ENCODE measurements at places on chromosomes 6 and 20.
A peak's percentile ranks its signal among the peaks of the same experiment; 100 is the strongest.

- no peak overlapping the region for H3K27ac ChIP-seq
- H3K36me3 ChIP-seq: peaks cover 39% of the 10 kb centered on the region
- H3K27me3 ChIP-seq: no peaks in the 10 kb centered on the region
- H3K4me3 ChIP-seq: no peak overlapping the region
- H3K4me1 ChIP-seq: peaks cover under 1% of the 10 kb centered on the region
Measured at GRCh38 chr20:17631576-17632319, 50.3 kb downstream of the RRBP1 start.

DNA sequence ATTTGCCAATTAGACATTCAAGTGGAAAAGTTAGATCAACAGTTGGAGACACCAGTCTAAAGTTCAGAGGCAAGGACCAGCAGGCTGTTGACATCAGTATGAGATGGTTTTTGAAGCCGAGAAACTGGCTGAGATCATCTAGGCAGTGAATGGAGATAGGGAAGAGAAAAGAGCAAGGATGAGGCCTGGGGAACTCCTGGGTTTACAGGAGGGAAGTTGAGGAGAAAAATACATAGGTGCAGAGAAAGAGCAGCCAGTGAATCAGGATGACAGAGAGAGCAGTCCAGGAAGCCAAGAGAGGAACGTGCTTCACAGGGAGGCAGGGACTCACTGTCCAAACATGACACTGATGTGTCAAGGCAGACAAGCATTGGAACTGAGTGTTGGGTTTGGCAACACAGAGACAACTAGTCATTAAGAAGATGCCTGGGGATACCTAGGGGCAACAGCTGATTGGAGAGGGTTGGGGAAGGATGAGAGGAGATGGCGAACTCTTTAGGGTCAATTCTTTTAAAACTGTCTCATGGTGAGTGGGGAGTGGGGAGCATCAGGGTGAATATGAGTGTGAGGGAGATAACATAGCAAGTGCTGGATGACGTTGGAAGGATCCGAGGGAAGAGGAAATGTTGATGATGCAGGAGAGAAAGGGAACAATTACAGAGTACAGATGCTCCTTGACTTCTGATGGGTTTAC lies 13.2 kb upstream of the SALL4 start:
- peaks cover 6% of the 10 kb centered on the region for H3K4me1 ChIP-seq
- H3K27ac ChIP-seq: no peak overlapping the region
- H3K36me3 ChIP-seq: no peaks in the 10 kb centered on the region
- no peak overlapping the region for H3K4me3 ChIP-seq
- no peak for DNase-seq
- H3K27me3 ChIP-seq: no peaks in the 10 kb centered on the region

DNA sequence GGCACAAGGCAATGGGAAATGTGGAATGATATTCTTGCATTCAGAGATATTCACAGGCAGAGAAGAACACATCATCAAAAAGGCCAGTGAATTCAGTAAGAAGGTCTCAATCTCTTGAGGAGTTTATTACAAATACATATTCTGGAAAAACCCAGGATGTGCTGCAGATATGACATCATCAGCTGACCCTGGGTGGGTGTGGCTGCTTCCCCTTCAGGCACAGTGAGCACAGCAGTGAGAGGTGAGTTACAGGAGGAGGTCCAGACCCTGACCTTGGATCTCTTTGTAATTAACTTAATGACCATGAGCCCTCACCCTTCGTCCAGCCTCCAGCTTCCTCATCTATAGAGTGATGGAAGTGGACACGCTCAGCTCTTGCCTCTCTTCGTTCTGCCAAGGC lies 147.5 kb upstream of the SYNDIG1 start:
- no peak overlapping the region for H3K4me3 ChIP-seq
- H3K4me1 ChIP-seq: no peaks in the 10 kb centered on the region
- no peak for DNase-seq
- H3K27me3 ChIP-seq: no peaks in the 10 kb centered on the region
- no peaks in the 10 kb centered on the region for H3K36me3 ChIP-seq

GRCh38 chr6:63862486-63863198 lies 227.0 kb downstream of the PHF3 start:
- H3K27me3 ChIP-seq: peaks cover 2% of the 10 kb centered on the region
- no peaks in the 10 kb centered on the region for H3K36me3 ChIP-seq
- no peak overlapping the region for H3K4me3 ChIP-seq
- H3K27ac ChIP-seq: no peak overlapping the region
- no peak for DNase-seq

DNA sequence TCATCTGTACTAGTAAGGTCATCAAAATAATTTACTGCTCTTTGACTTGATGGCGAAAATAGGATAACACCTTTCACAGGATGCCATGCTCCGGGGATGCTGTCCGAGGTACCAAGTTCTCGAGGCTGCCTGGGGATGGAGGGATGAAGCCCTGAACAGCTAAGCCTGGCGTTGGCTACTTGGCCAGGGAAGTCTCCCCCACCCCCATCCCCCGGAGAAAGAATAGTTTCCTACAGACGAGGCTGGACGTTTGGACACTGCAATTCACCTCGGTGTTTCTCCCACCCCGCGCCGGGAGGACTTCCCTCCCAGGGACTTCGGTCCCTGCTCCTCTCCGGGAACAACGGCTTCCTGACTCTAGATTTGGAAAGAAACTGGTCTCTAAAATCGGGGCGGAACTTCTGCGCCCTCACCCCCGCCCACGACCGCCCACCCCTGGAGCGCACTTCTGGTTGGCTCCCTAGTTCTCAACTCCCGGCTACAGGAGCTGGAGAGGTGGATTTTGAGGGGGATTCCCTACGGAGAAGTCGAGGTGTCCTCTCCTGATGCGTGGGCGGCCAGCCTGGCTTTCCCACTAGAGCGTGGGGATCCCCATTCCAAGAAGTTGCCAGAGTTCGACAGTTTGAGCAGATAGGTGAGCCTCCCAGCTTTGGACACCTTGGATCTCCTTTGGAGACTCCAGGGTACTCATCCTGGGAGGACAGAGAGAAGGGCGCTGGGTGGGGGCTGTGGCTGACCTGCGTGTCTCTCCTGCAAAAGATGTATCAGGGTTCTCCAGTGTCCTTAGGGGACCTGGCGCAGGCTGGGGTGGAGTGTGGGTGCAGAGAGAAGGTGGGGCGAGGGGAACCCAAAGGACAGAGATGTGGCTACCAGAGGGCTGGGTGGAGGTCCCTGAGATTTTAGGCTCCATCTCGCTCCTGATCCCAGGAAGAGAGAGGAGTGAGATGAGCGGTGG lies 1.1 kb downstream of the PCSK2 start:
- H3K27me3 ChIP-seq: peaks cover 30% of the 10 kb centered on the region
- no peak overlapping the region for H3K27ac ChIP-seq
- H3K4me1 ChIP-seq: peaks cover 16% of the 10 kb centered on the region
- peak; percentile 59 for DNase-seq

GRCh38 chr6:96794980-96795379 lies 42.3 kb downstream of the GPR63 start:
- H3K27ac ChIP-seq: no peak overlapping the region
- no peak for DNase-seq
- H3K27me3 ChIP-seq: no peaks in the 10 kb centered on the region
- H3K4me1 ChIP-seq: no peaks in the 10 kb centered on the region
- peaks cover 3% of the 10 kb centered on the region for H3K36me3 ChIP-seq

DNA sequence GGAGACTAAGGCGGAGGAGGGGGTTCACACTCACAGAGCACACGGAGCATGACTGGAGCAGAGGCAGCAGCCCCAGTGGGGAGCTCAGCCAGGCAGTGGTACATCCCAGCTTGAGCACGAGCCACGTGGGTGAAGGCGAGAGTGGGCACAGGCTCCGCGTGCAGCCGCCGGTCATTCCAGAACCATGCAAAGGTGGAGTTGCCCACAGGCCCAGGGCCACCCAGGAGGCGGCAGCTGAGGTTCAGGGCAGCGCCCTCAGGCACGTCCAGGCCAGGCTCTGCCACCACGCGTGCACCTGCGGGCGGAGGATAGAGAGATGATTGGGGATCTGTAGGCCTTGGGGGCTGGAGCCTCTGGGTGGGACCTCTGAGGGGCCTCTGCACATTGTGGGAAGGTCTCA lies 9.5 kb upstream of the ADAM33 start:
- no peak for DNase-seq
- H3K36me3 ChIP-seq: no peaks in the 10 kb centered on the region
- no peak overlapping the region for H3K27ac ChIP-seq
- H3K27me3 ChIP-seq: no peaks in the 10 kb centered on the region
- peaks cover 2% of the 10 kb centered on the region for H3K4me1 ChIP-seq
- no peak overlapping the region for H3K4me3 ChIP-seq

GRCh38 chr6:2387445-2387844 lies 142.0 kb upstream of the GMDS start:
- H3K36me3 ChIP-seq: no peaks in the 10 kb centered on the region
- no peaks in the 10 kb centered on the region for H3K27me3 ChIP-seq
- no peak overlapping the region for H3K27ac ChIP-seq

DNA sequence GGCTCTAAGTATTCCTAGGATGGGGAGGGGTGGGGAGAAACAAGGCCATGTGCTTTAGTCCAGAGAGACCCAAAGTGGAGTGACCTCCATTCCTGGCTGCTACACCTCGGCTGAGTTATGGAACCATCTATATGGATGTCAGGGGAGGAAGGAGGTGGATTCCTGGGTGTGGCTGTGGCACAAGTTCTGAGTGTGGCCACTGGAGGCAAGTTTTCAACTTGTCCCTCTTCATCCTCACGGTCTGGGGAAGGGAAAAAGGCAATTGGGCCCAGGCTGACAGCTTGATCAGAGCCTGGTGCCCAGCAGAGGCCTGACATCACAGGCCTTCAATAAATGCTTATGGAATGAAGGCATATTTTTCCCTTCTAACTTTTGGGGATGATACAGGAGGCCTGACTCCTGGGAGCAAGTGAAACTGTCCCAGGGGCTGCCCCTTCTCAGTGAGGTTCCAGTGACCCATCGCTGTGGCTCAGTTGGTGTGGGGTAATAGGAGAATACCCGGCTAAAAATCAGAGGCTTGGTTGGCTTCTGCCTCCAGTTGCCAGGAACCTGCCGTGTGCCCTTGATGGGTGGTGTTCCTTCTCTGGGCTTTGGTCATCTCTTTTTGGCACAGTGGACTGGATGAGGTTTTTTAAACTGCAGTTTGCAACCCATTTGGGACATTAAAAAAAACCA lies 1.8 kb upstream of the ITPR3 start:
- no peaks in the 10 kb centered on the region for H3K27me3 ChIP-seq
- no peak for DNase-seq
- no peak overlapping the region for H3K4me3 ChIP-seq
- H3K4me1 ChIP-seq: peaks cover 8% of the 10 kb centered on the region

- H3K4me3 ChIP-seq: no peak overlapping the region
- no peaks in the 10 kb centered on the region for H3K36me3 ChIP-seq
- no peak overlapping the region for H3K27ac ChIP-seq
- H3K27me3 ChIP-seq: no peaks in the 10 kb centered on the region
Measured at GRCh38 chr6:97437087-97437486, 154.1 kb upstream of the MMS22L start.

- no peak overlapping the region for H3K27ac ChIP-seq
- no peak for DNase-seq
- no peaks in the 10 kb centered on the region for H3K27me3 ChIP-seq
- no peaks in the 10 kb centered on the region for H3K4me1 ChIP-seq
- H3K36me3 ChIP-seq: no peaks in the 10 kb centered on the region
Measured at GRCh38 chr6:167108278-167108677, 14.6 kb upstream of the CCR6 start.

DNA sequence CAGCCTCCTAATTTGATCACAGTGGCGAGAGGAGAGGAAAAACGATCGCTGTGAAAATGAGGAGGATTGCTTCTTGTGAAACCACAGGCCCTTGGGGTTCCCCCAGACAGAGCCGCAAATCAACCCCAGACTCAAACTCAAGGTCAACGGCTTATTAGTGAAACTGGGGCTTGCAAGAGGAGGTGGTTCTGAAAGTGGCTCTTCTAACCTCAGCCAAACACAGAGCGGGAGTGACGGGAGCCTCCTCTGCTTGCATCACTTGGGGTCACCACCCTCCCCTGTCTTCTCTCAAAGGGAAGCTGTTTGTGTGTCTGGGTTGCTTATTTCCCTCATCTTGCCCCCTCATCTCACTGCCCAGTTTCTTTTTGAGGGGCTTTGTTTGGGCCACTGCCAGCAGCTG lies 28.7 kb downstream of the SAYSD1 start:
- peaks cover 19% of the 10 kb centered on the region for H3K4me1 ChIP-seq
- H3K36me3 ChIP-seq: no peaks in the 10 kb centered on the region
- no peak overlapping the region for H3K27ac ChIP-seq
- DNase-seq: no peak

- H3K27me3 ChIP-seq: no peaks in the 10 kb centered on the region
- DNase-seq: no peak
- H3K27ac ChIP-seq: no peak overlapping the region
Measured at GRCh38 chr20:3398681-3399252, 8.7 kb downstream of the DNAAF9 start.

DNA sequence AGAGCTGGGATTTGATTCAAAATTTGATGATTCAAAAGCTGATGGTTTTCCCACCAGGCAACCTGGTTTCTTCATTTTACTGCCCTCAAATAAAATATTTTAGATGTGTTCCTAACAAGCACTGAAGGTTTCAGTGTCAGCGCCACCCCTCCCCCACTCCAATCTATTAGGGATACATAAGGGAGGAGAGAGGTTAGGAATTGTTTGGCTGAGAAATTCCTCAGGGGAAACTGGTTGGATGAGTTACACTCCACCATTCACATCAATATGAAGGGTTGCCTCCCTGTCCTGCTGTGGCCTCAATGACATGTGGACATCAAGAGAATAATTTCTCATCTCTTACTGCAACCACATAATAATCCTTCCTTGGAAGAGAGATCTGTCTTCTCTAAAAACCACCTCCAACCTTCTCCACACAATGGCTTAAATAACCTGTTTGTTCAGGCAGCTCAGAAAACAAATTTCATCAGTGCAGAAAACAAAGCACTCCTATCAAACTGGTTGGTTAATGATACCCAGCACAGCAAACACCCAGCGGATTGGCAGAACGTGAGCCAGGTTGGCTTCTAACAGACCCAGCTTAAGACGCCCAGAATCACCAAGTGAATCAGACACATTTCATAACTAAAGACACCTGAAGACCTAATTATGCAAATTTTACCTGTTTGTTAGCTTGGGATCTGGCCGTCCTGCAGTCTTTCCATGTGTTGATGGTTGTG lies 136.0 kb upstream of the SGK1 start:
- no peaks in the 10 kb centered on the region for H3K36me3 ChIP-seq
- no peak overlapping the region for H3K4me3 ChIP-seq
- H3K27ac ChIP-seq: peak overlapping the region; percentile 27
- no peaks in the 10 kb centered on the region for H3K27me3 ChIP-seq
- DNase-seq: no peak
- H3K4me1 ChIP-seq: no peaks in the 10 kb centered on the region

DNA sequence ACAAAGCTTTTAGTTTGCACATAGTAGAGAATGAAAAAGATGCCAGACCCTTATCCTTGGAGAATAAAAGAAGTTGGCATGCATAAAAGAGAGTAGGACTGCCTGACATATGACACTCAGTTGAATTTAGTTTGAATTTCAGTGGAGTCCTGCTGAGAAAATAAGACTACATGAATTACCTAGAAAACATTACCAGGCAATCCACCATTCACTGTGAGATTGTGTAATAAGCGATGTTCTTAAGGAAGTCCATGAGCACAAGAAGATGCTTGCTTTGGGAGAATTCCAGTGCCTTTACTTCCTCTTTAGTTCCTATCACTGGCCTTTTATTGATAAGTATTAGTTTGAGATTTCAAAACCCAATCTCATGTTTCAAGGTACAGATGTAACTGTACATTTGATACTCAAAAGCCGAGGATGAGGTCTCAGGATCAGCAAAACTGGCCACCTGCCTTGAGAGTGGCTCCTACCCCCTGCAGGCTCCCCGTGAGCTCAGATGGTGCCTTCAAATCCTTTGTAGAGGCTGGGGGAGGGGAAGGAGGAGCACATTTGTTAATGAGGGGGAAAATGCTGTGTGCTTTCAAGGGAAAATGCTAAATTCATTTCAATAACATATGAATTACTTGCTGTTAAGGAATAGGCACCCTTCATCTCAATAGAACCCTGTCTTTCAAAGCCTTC lies 11.2 kb upstream of the UNC93A start:
- H3K27me3 ChIP-seq: no peaks in the 10 kb centered on the region
- no peak overlapping the region for H3K4me3 ChIP-seq
- no peak overlapping the region for H3K27ac ChIP-seq
- no peak for DNase-seq
- no peaks in the 10 kb centered on the region for H3K36me3 ChIP-seq

Measured in H1 (cell line).